ENCODE measurements at places on chromosomes 3 and 15.

DNA sequence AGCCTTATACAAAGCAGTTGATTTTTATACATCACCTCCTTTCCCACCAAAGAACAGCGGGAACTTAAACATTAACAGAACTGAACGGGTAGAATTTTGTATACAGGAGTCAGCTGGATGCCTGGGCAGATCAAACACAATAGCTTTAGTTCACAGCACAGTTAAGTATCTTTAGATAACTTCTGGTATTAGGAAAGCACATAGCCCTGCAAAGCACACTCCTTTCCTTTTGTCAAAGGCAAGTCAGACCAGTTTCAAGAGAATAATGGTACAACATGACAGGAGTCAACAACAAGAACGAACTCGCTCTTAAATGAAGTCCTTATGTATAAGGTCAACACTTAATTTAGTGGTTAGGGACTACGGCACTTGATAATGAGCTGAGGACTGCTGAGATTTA, 26.3 kb downstream of the ABCC5 start:
- no peak for DNase-seq

GRCh38 chr3:69107841-69108240, 14.6 kb downstream of the LMOD3 start:
- no peak for DNase-seq

DNA sequence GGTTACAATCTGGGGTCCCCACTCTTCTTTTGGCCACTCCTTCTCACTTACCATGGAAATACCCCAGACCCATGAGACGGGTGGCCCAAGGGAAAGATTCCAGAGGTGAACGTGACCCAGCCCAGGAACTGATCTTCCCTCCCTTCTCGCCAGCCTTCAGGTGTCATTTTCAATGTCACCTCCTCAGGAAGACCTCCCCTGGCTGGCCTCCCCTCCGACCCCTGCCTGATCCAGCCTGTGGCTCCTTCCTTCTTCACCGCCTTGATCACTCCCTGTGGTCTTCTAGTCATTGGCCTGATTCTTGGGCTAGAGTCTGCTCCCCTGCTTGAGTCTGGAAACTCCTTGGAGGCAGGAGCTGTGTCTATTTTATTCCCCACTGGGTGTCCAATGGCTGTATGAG, 146.1 kb downstream of the SMAD6 start:
- no peak for DNase-seq

- no peak for DNase-seq
Observed at GRCh38 chr15:85030301-85030929, 48.8 kb downstream of the PDE8A start.

DNA sequence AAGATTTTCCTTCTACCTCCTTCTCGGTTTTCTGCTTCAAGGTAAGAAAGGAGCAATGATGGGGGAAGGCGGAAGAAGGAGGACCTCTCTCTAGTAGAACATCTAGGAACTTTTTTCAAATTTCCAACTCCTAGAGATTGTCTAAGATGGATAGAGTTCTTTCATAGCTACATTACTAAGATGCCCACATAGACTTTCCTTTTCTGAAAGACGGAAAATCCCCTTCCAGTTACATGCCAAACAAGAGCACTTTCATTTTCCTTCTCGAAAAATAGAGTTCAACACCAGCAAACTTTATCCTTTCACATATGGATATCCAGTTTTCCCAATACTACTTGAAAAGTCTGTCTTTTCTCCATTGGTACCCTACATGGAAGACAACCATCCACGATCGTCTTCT, 692 bp downstream of the HTR3E start:
- no peak for DNase-seq

DNA sequence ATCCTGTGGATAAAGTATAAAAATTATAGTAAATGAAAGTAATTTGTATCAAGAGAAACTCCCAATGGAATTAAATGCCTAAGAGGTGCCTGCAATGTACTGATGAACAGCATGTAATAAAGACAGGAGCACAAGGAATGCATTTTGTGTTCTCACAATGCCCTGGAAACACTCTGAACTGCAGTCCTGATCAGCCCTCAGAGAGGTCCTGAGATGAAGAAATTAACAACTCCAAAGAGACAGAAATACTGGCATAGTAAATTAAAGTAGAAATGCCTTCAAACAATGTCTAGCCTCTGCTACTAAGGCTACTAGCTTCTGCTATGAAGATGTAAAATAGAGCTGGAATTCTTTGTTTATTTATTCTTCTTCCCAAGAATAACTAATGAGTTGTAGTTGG, 59.9 kb downstream of the CFAP20DC start:
- DNase-seq: no peak

GRCh38 chr15:61527836-61528580, 298.9 kb upstream of the RORA start:
- no peak for DNase-seq

Measured in memory B cell (primary cell).